HFF-Myc (cell line): ENCODE measurements at places on chromosomes 11 and 22.

GRCh38 chr11:26762089-26762488, 40.2 kb upstream of the SLC5A12 start:
- DNase-seq: no peak

DNA sequence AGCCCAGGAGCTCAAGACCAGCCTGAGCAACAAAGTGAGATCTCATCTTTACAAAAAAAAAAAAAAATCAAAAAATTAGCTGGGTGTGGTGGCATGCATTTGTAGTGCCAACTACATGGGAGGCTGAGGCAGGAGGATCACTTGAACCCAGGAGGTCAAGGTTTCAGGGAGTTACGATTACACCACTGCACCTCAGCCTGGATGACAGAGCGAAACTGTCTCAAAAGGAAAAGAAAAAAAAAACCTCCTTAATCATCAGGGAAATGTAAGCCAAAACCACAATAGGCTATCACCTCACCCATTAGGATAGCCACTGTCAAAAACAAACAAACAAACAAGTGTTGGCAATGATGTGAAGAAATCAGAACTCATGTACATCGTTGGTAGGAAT, 13.4 kb downstream of the DGCR2 start:
- no peak for DNase-seq

DNA sequence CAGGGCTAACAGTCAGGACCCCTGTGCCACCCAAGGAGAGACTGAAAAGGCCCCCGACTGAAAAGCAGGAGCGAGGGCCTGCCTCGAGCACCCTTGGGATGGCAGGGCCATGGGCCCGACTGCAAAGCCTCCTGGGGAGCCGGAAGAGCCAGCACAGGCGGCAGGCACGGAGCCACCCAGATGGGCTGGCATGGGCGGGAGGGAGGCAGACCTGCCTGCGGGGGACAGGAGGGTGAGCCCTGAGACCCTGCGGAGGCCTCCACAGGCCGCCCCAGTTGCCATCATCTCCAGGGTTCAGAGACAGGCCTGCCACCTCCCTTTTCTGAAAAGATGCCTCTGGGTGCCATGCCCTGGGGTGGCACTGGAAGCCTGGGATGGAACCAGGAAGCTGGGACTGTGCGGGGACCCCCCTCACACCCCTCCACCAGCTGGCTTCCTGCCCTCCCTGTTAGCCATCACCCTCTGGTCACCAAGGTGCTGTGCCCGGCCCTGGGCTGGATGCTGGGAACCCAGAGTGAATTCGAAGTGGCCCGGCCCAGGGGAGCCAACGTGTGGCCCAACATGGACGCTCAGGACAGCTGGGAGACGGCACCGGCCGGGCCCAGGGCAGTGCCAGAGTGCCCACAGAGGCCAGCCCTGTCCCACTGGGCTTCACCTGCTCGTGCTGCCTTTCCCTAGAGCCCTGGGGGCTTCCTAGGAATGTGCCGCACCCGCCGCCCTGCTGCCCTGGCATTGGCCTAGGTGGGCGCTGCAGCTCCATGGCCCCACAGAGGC, 13.8 kb downstream of the TSPAN32 start:
- no peak for DNase-seq

DNA sequence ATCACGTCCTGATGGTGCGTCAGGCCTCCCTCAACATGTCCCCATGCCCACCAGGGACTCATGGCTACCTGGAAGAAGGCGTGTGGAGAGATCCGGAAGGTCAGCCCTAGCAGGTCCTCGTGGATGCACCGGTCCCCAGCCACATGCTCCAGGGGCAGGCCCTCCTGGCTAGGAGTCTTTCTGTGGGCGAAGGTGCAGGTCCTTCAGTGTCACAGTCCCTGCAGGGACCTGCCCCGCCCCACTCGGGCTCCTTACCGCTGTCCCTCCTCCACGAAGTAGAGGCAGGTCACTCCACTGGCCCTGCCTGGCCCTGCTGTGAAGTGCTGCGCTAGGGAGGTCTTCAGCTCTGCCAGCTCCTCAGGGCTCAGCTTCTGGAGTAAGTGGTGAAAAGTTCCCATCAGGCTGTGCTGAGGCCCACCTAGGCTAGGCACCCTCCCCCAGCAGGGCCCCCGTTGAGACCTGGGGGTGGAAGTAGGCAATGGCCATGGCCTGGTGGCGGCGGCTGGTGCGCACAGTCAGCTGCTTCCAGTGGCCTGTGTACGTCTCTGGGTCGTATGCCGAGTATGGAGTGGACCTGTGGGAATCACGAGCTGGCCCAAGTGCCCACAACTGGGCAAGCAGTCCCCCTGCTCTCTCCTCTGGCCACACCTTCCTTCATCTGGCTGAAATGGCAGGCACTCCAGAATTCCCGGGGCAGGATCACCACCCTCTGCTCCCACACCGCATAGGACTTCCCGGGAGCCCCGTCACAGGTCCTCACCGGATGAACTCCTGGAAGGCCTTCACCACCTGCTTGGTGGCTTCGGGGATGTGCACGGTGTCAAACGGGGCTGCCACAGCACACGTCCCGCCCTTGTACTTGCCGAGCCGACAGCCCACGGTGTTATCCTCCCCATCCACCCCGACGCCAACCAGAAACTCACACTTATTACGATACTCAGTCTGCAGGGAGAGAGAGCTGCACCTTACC, 1.1 kb upstream of the RANBP1 start:
- no peak for DNase-seq
